Astrocyte (in vitro differentiated cells and primary cell): ENCODE measurements at places on chromosomes 3 and 15. TPM values are rescaled to one million over a fixed set of nuclear protein-coding genes. Genes with fewer than 3 reads are reported as not detected.

- DNase-seq: no peak
Observed at GRCh38 chr3:84601303-84601702, 357.5 kb upstream of the CADM2 start.

- peak; percentile 52 for DNase-seq
Observed at GRCh38 chr15:48415036-48415886, 84.0 kb downstream of the DUT start.

Gene IQCF2
- not detected in 2 replicates for total RNA-seq

Gene RAP2B
- 42.2 and 45.4 TPM in 2 replicates for total RNA-seq
